T-helper 2 cell treated with Interferon-gamma antibody and Interleukin-4, amounts not matched to agents 5 μg/mL and 100 μg/mL, for 36 hours (primary cell): ENCODE measurements at places on chromosomes 2 and 18.

DNA sequence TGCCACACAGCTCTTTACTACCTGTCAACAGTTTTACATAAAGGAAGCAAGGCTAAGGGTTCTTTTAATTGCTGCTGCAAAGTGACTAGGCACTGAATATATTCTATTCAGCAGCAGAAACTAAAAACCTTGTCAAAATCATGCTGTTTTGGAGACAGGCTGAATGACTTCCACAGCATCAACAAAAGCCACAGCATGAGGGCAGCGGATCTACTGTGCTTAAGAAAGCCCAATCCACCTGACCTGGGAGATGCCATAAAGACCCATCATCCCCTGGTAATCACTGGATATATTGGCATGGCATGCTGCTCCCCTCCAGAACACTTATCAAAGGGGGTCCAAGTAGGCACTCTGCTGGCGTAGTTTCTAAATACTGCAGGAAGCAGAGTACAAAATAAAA lies 715.1 kb upstream of the SLC8A1 start:
- DNase-seq: no peak

- DNase-seq: no peak
These were observed 13.4 kb upstream of the RPL37A start for GRCh38 chr2:216485237-216485636.

GRCh38 chr2:127106457-127106990 lies 430 bp downstream of the BIN1 start:
- DNase-seq: peak; percentile 11

DNA sequence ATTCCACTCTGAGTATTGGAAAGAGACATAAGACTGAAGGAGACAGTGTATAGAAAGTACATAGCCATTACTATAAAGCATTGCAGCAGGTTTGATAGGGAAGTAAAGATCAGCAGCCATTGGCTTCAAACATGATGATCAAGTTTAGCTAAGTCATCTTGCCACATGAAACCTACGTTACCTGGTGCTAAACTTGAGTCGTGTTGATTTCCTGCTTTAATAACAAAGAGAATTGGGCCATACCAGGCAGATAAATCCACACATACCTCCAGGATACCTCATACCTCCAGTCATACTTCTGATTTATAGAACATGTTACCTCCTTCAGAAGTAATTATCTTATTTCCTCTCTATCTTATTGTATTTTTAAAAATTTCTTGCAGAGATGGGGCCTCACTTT lies 10.3 kb upstream of the KYNU start:
- DNase-seq: no peak

DNA sequence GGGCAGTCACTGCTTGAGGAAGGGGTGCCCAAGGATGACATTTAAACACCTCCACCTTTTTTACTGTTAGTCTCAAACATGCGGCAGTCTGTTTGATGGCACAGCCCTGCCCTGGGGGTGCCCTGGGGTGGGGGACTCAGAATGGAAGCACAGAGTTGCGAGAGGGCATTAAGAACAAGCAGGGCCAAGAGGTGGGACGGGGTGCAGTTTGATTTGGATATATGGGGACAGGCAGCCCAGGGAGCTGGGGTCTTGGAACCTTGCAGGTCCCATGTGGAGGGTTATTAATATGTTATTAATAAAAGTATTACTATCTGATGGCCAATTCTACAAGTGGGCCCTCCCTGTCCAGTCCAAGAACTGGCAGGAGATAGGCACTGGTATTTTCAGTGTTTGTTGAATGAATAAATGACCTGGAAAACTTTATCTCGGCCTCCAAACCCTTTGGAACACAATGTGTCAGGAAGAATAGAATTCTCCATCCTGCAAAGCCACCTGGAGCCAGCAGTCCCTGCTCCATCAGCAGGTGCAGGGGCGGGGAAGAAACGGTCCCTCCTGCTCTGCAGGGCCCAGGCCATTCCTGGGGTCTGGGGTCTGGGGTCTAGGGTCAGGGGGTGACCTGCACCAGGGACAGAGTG lies 25.2 kb downstream of the SDC1 start:
- no peak for DNase-seq

DNA sequence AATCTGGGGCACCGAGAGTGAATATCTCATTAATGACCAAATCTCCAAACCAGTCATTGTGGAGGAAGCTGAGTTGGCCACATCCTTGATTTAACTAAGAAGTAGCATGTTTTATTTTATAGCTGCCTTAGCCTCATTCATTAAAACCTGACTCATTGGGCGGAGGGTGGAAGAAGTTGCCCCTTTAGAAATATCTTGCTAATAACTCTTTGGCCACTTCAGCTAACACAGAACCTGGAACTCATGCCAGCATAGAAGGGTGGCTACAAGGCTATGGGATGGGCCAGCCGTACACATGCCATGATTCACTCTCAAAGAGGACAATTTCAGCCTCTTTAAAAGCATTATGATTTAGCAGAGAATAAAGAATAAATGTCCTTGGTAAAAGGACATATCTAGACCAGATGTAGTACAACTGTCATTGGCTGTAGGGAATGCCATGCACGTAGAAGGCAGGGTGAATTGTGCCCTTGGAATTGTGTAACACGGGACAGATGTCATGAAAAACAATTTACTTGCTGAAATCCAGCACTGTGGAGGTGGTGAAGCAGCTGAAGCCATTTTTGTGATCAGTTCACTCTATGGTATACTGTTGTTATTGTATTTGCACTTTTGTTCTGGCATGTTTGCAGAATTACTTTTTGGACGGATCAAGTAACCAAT lies 330.0 kb downstream of the PLCL1 start:
- DNase-seq: no peak

- no peak for DNase-seq
These were observed 1.1 kb downstream of the TTL start for GRCh38 chr2:112483042-112483473.

GRCh38 chr2:200962811-200963123 lies 693 bp downstream of the ORC2 start:
- no peak for DNase-seq

- DNase-seq: no peak
These were observed 5.3 kb downstream of the NGEF start for GRCh38 chr2:233007739-233008138.

DNA sequence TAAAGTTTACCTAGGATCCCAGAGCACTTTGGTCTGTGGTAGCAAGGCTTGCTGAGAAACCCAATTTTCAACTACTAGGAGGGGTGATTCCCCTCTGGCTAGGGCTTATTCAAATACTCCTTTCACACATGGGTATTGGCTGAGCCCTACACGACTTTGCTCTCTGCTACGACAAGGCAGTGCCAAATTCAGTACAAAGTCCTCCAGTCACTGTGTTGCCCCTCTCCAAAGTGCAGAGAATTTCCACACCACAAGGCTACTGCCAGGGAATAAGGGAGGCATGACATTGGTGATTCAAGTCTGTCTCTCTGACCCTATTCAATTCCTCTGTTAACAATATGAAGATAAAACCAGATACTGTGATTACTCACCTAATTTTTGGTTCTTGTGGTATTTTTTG lies 38.9 kb downstream of the SYT4 start:
- no peak for DNase-seq

- DNase-seq: no peak
These were observed 137.6 kb upstream of the FN1 start for GRCh38 chr2:215573496-215573895.

GRCh38 chr2:189951791-189952535 lies 110.6 kb downstream of the MSTN start:
- DNase-seq: no peak

DNA sequence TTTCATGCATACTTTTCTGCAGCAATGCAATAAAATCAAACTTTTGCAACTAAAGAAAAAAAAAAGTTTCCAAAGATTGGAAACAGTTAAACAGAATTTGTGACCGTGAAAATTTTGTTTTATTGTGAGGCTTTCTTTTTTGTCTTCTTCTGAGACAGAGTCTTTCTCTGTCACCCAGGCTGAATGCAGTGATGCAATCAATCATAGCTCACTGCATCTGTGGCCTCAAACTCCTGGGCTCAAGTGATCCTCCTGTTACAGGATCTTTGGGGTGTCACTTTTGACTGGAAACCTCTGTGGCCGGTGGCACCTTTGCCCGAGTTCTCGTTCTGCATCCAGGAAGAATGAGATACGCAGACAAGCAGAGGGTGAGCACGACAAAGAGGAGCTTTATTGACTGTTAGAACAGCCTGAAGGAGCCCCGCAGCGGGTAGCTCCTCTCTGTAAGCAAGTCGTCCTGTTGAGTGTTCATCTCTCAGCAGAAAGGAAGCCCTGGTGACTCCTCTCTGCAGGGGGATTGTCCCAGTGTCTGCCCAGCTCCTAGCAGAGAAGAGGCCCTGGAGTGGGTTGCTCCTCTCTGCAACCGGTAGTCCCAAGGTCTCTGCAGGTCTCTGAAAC lies 16.9 kb upstream of the ILKAP start:
- no peak for DNase-seq

DNA sequence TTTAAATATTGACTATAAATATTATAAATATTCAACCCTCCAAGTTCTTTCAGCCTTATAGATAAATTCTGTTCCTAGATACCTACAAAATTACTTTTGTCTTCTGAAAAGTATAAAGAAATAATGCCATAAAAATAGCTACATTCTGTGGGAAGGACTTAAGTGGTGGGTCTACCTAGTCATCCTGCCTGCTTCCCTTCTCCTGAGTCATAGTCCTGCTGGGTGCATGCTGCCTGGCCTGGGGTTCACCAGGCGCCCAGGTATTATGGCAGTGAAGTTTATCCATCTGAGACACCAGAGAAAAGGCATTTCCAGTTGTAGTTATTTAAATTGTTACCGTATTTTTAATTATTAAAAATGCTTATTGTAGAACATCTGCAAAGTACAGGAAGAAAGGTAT lies 167.5 kb downstream of the SLC39A10 start:
- DNase-seq: no peak

DNA sequence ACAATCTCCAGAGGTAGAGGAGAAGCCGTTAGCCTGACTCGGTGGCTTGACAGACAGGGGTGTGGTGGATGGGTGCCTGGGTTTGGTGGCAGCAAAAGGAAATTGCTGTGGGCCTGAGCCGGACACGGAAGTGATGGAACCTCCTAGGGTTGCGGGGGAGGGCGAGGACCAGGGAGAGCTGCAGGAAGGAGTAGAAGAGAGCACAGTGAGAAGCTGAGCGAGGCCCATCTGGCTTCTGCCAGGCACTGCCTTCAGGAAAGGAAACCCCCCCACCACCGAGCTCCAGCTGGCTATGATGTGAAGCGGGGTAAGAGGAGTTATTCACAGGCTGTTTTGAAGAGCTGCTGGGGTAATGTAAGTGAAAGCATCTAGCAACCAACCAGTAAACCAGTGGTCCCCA lies 134.6 kb downstream of the TSN start:
- DNase-seq: no peak

- DNase-seq: peak; percentile 65
These were observed 655 bp downstream of the NPPC start for GRCh38 chr2:231925303-231926179.

DNA sequence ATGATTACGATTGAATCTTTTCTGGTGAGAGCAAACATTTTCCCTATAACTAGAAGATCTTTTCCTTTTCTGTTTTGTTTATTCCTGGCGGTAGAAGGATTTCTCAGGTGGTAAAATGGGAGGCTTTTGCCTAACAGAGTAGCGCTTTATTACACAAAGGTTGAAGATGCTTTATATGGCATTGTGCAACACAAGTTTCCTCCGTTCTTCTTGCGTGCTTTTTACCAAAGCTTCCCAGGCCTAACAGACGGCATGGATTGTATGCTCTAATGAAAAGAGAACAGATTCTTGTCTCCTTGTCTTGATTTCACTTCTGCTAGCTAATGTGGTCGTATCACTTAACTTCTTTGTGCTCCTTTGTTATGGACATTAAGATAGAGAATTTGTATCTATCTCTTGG lies 43.8 kb downstream of the MYO1B start:
- DNase-seq: no peak

DNA sequence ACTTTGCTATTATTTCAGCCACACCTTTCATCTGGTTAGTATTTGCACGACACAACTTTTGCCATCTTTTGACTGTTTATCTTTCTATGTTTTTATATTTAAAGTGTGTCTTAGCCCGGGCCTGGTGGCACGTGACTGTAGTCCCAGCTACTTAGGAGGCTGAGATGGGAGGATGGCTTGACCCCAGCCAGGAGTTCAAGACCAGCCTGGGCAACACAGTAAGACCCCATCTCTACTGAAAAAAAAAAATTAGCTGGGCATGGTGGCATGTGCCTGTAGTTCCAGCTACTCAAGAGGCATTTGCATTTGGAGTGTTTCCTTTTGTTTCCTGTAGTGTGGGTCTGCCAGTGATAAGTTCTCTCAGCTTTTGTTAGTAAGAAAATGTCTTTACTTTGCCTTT lies 88.7 kb upstream of the GLI2 start:
- DNase-seq: no peak

GRCh38 chr2:113185664-113186432 lies 12.1 kb downstream of the PSD4 start:
- no peak for DNase-seq

GRCh38 chr2:231720987-231721966 lies 13.0 kb downstream of the PTMA start:
- no peak for DNase-seq

DNA sequence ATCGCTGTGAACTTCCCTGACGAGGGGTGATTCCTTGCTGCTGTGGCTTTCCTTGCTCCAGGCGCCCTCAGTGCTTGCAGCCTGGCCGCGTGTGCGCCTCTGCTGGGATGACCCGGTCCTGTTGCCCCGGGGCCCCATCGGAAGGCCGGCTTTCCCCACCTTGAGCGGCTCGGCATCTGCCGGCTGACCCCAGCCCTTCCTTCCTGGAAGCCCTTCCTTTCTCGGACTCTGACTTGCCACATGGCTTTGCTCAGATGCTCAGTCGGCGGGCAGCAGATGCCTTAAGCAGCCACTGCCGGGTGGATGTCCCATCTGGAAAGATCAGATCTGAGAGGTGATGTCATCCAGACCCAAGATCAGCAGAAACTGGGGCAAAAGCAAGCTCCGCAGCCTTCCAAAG lies 100.5 kb upstream of the ODC1 start:
- no peak for DNase-seq

- DNase-seq: no peak
These were observed 416.5 kb upstream of the ZEB2 start for GRCh38 chr2:144936442-144936841.

- DNase-seq: no peak
These were observed 46.6 kb upstream of the ZBTB7C start for GRCh38 chr18:48455555-48456478.

DNA sequence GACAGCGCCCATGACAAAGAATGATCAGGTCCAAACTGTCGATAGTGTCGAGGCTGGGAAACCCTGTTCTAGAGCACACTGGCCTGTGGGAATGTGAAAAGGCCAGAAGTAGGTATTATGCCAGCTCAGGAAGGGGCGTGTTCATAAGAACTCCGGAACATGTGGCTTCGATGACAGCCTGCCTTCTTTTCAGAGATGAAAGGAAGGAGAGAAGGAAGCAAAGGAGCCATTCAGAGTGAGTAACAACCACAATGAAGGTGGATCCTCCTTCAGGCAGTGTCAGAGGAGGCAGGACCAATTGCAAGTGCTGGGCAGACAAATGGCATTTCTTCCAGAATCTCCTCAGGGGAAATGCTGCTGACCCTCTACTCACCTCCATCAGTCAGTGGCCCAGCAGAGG lies 58.5 kb downstream of the NCKAP5 start:
- DNase-seq: no peak

GRCh38 chr2:134338208-134338607 lies 84.3 kb downstream of the MGAT5 start:
- no peak for DNase-seq

GRCh38 chr2:112686348-112687217 lies 34.2 kb upstream of the NT5DC4 start:
- no peak for DNase-seq

GRCh38 chr2:240626531-240627300 lies 1.4 kb downstream of the GPR35 start:
- no peak for DNase-seq

GRCh38 chr18:76315722-76316230 lies 179.3 kb downstream of the ZNF516 start:
- no peak for DNase-seq
